ENCODE measurements at places on chromosomes 6 and 20.

DNA sequence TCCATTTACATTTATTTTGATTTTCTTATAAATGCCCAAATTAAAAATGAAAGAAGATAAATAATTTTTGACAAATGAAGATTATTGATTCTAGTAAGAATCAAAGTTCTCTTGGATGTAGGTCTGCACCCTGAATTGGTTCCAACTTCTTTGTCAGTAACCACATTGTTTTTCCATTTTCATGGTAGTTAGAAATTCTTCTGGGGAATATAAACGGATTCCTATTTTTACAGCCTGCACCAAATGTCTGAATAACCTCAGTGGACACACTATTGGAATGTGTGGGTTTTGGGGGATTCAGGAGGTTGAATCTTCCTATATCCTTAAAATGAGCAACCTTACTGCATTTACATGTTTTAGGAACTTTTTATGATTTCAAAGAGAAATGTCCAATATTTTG, 1085.3 kb upstream of the MAP3K7 start:
- DNase-seq, result no peak

GRCh38 chr6:75424618-75425548, 68.7 kb downstream of the FILIP1 start:
- DNase-seq, result peak; percentile 1

GRCh38 chr6:21594416-21595281, 1.1 kb downstream of the SOX4 start:
- DNase-seq, result peak; percentile 19

DNA sequence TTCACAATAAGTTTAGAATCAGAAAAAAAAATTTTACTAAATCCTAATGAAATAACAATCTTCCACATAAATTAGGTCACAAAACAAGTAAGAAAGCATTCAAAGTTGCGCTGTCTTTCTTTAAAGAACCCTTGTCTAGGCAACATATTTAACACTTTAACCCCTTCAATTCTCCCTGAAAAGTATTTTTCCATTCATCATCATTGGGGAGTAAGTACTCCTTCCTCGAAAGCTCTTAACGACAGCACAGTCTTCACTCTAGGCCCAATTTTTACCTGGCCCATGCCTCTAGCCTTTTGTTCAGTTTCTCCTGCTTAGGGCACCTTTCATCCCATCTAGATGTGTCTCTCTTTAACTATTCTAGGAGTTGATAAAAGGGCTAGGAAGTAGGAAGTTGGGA, 2.6 kb downstream of the TSPYL1 start:
- no peak for DNase-seq

DNA sequence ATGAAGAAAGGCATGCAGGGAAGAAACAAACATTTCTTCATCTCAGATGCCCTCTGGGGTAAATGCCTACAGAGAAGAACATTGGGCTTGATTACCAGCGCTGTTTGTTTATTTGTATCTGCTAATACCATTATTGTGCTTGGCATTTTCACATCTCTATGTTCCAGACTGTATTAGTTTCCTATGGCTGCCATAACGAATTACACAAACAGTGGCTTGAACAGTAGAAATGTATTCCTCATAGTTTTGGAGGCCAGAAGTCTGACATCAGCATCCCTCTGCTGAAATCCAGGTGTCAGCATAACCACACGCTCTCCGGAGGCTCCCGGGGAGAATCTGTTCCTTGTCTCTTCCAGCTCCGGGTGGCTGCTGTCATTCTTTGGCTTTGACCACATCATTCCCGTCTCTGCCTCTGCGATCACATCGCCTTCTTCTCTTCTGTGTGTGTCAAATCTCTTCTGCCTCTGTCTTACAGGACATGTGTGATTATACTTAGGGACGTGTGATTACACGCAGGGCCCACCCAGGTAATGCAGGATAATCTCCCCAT, 241.6 kb upstream of the SUPT3H start:
- DNase-seq, result no peak

DNA sequence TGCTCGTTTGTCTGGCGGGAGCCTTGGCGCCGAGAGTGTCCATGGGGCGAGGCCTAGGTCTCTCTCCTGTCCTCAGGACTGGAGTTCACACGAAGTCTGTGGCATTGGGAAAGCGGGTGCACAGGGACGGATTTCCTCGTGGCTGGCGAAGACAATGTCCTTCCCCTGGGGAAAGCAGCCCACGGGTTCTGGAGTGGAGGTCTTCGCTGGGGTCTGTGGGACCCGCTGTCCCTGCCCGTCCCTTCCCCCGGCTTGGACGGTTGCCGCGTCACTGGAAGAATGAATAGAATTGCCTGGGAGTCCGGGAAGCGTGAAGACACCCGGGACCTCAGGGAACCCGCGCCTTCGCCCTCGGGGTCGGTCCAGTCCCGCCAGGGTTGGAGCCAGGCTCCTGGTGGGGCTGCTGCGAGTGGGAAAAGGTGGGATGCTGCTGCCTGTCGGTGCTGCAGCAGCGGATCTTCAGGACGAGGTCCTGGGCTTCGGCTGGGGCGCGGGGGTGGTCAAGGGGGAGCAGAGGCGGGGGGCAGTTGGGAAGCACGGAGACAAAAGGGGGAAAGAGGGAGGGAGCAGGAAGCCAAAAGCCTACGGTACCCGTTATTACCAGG, 441.8 kb upstream of the DEFB115 start:
- DNase-seq, result no peak

- no peak for DNase-seq
Measured at GRCh38 chr6:44020664-44021425, 106.4 kb downstream of the MRPL14 start.

DNA sequence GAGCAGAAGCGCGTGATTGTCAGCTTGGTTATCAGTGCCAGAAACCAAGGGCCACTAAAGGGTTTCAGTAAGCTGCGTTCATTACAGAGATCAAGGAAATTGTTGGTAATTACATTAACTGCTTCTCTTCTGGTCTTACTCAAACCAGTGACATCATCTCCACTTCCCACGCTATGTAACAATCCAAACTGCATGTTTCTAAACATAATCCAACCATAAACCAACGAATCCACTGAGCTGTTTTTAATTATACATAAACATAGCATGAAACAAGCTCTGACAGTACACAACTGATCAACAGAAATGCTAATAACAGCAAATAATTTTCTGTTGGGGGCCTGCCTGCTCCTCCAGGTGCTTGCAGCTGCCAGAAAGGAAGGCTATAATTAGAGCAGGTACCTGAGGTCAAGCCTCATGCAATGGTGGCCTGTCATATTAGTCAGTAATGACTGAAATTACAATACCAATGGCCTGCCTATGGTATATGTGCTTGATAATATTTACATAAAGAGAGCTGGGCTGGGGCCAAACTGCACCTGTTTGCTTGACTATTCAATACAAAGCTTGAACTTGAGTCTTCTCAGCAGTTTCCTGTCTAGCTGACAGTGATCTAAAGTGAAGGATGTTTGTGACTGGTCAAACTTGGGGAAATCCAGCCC, 40.1 kb downstream of the ILRUN start:
- DNase-seq, result peak; percentile 31
